ENCODE measurements at places on chromosomes 5 and 9.
A peak's percentile ranks its signal among the peaks of the same experiment; 100 is the strongest.

GRCh38 chr9:86714999-86715398 is 232.3 kb downstream of the GAS1 start:
- no peak for DNase-seq

DNA sequence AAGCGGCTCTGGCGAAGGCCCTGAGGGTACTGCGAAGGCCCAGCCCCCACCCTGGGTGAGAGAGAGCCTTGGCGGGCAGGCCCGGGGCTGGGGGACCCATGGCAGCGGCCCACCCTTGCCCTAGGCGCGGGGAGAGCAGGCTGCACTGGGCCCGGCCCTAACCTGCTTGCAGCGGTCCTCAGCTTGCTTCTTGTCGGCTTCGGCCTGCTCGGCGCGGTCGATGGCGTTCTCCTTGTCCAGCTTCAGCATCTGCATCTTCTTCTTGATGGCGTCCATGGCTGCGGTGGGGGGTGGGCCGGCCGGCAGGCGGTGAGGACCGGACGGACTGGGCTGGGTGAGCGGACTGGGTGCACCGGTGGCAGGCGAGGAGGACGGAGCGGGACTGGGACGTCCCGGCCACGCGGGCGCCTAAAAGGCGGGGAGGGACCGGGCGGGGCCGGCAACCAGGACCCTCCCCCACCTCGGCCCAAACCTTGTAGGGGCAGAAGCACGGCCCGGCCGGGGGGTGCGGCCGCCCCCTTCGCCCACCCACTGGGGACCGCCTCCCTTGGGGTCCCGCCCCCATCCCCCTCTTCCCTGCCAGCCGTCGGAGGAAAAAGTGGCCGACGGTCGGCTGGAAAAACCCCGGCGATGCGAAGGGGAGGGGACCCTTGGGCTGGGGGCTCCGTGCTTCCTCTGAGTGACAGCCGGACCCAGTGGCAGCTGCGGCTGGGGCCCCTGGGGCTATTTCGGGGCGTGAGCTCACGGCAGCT is at the start of gene TPM2:
TSS of gene TPM2 (minus strand) at position 384 of the 752 bp plus-strand sequence. CDS start at position 276, 108 bp downstream.
- no peak for DNase-seq

GRCh38 chr5:130267926-130268325 is 363.7 kb downstream of the CHSY3 start:
- DNase-seq: no peak

- DNase-seq: no peak
These were observed 730 bp downstream of the WWC1 start for GRCh38 chr5:168291964-168292785.

DNA sequence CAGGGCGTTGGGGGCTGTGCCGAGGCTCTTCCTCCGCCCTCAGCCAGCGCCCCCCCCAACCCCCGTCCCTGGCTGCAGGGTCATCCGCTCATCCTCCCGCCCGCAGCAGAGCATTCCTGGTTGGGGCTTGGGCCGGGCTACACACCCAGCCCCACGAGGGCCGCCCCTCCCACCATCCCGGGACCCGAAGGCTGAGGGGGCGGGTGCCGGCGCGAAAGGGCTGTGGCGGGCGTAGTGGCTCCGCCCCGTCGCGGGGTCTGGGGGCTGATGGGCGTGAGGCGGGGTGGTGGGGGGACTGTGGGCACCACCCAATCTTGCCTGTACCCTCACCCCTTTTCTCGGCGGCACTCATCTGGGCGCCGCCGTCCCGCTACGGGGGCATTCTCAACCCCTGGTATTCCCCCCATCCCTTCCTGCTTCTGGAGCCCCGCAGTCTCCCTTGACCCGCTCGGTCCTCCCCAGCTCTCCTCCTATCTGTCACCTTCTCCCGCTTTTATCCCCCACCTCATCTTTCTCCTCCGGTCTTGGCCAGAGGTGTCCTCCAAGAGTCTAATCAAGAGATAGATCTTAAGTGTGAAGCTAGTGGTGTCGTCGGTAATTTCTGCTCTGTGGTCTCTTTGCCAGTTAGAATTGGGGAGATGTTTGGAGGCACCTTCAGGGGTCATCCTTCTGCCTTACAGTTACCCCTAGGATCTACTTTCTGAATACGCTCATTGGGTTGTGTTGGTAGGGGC is 1.6 kb downstream of the FER start:
- DNase-seq: no peak

DNA sequence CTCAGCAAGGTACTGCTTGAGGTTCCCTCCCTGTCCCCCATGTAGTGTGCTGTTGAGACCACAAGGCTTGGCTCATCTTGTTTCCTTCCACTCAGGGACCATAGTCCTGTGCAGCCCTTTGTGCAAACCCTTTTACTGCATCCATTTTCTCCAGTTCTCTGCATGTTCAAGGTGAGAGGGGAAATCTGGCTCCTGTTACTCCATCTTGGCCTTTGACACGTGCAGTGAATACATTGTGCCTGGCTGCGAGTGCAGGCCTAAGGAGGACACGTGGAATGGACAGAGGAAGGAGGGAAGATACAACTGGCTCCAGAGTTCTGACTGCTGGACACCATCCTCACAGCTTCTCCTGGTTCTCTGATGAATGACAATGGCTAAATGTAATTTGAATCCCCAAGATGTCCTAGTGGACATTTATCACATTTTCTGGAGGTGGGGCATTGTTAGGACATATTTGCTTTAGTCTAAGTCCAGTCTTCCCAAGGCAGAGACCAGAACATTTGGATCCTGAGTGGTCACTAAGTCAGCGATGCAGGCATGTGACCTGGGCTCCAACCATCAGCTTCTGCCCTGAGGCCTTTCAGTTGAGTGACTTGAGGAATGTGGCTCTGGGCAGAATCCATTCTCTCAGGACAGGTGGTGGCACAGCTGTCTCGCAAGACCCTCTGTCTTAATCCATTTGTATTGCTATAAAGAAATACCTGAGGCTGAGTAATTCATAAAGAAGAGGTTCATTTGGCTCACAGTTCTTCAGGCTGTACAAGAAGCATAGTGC is 189.0 kb upstream of the DAP start:
- no peak for DNase-seq

GRCh38 chr9:88488166-88488565 is 46.8 kb upstream of the NXNL2 start:
- no peak for DNase-seq

DNA sequence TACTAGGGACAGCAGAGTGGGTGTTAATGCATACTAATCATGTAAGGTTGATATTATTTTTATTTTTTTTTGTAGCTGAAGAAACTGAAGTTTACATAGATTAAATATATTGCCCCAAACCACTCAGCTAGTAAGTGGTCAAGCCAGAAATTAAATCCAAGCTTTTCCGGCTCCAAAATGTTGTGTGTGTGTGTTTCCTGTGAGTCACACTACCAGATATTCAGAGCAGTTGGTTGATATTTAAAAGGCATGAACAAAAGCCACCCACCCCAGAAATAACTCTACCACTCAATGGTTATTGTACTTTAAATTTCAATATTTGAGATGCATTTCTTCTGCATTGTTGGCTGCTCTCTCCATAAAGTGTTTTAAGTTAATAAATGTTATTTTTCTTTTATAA is 29.5 kb downstream of the KCNN2 start:
- DNase-seq: peak; percentile 74
